ENCODE measurements at places on chromosomes 12 and 14.
A peak's percentile ranks its signal among the peaks of the same experiment; 100 is the strongest.

- DNase-seq: no peak
Measured at GRCh38 chr14:29444805-29445204, 482.8 kb downstream of the PRKD1 start.

DNA sequence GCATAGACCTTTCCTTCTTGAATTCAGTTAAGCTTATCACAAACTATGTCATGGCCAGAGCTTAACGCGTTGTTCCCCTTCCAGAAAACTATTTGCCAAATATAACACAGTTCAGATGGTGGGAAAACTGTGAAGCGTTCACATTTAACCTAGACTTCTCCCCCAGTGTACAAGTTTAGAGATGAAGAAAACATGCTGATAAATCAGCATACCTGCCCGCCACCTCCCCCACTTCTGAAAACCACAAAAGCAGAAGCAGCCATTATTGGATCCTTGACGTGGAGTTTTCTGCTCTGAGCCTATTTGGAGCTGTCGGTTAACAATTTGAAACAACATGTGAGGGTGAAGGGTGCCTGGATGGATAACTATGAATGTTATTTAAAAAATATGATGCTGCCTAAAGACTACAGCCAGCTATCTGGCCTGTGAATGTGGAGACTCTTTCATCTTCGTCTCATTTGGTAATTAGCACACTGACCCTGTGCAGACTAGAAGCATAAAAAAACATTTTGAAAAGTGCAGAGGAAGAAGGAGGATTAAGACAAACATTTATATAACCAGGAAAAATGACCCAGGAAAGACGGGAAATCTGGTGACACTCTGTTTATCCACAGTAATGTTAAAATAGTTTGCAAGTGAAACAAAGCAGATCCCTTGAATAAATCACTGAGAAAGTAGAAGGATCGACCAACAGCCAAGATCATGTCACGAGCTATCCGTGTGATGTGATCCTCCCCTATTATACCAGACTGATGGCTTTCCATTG is 408.2 kb downstream of the AEBP2 start:
- DNase-seq: no peak

GRCh38 chr12:64561302-64562136 is 48.8 kb upstream of the RASSF3 start:
- no peak for DNase-seq

- DNase-seq: peak; percentile 20
Measured at GRCh38 chr12:97159377-97159776, 252.3 kb downstream of the NEDD1 start.

DNA sequence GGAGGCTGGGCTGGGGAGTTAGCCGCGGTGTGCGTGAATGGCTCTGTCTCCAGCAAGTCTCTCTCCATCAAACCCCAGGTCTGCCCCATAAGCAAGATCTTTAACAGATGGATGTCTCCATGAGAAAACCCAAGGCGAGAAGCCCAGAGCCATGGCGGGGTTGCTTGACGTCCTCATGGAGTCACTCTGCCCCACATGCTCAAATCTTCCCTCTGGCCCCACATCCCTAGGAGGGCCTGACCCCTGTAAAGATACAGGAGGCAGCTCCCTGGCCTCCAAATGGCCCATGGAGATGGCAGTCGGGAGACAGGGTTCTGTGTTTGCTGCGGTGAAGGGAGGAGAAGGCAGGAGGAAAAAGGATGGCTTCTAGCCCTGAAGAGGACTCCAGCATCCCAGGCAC is 49.3 kb downstream of the C14orf132 start:
- no peak for DNase-seq

GRCh38 chr12:6871052-6871957 is 1.8 kb downstream of the SPSB2 start:
- DNase-seq: peak; percentile 76

DNA sequence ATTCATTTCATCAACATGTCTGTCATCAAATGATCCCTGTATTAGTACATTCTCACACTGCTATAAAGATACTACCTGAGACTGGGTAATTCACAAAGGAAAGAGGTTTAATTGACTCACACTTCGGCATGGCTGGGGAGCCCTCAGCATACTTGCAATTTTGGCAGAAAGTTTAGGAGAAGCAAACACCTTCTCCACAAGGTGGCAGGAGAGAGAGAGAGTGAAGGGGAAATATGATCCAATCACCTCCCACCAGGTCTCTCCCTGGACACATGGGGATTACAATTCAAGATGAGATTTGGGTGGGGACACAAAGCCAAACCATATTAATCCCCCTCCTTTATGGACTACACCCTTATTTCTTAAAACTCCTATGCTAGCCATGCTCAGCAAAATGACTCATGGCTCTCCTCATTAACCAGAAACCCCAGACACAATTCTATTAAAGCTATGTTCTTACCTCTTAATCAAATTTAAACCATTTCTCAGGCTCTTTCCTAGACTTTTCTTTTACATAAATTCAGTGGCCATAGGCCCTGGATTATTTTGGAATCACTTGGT is 932.3 kb downstream of the FLRT2 start:
- DNase-seq: peak; percentile 32

DNA sequence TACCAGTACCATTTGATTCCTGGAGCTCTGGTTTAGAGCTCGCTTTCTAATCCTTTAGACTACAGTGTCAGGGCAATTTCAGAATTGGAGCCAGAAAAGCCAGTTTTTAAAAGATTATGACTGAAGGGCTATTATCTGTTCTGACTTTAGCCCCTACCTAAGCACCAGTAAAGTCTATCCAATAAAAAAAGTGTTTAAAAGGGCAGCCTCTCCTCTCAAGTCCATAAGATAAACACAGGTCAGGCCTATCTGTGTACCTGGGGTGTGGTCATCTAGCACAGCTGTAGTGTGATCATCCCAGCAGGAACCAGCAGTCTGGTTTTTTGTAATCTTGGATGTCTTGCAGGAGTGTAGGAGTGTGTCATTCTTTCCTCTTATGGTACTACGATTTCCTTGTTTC is 6.6 kb downstream of the APPL2 start:
- DNase-seq: peak; percentile 68

- no peak for DNase-seq
Measured at GRCh38 chr12:101779626-101780025, 40.4 kb upstream of the SYCP3 start.

DNA sequence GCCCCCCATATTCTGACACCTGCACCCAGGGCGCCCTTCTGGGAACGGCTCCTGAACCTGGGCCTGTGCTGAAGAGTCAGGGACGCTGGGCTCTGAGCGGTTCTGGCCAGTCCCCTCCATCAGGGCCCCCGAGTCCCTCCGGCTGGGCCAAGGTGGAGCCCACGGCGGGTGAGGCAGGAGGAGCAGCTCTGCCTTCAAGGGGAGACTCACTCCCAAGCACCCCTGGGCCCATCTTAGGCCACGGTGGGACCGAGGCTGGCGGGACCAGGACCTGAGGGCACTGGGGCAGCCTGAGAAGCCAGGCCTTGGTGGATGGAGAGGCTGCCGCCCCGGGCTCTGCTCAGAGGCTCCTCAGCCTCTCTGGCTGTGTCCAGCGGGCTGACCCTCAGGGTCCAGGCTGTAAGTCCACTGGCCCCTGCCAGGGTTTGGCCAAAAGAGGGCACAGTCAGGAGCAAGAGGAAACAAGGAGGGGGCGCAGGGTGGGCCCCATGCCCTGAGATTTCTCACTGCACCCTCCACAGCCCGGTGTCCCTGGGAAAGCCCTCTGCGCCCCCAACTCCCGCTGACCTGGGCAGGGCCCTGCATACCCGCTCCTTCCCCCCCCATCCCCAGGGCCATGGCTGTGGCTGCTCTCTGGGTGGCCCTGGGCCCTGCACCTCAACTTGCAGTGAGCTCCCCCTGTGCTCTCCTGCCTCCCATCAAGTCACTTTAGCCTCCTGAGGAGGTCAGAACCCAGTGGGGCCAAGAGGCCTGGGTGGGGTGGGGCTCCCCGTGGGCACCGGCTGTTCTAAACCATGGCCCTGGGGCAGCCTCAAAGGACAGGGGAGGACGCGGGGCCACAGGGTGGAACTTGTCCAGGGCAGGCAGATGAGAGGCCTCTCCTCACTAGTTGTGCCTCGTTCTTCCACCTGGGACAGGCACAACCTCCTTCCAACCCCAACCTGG is 266.4 kb upstream of the SFSWAP start:
- DNase-seq: no peak

- DNase-seq: no peak
Measured at GRCh38 chr14:88841741-88842140, 17.3 kb downstream of the TTC8 start.
